Heart right ventricle (tissue), 16 donors: ENCODE measurements at places on chromosomes 7 and 10. TPM values are rescaled to one million over a fixed set of nuclear protein-coding genes. Genes with fewer than 3 reads are reported as not detected.
A peak's percentile ranks its signal among the peaks of the same experiment; 100 is the strongest.

The IKZF1 gene
- polyA plus RNA-seq, result 0.51 TPM

The NEUROG3 gene
- not detected for polyA plus RNA-seq

The FAM237B gene
- not detected for polyA plus RNA-seq

DNA sequence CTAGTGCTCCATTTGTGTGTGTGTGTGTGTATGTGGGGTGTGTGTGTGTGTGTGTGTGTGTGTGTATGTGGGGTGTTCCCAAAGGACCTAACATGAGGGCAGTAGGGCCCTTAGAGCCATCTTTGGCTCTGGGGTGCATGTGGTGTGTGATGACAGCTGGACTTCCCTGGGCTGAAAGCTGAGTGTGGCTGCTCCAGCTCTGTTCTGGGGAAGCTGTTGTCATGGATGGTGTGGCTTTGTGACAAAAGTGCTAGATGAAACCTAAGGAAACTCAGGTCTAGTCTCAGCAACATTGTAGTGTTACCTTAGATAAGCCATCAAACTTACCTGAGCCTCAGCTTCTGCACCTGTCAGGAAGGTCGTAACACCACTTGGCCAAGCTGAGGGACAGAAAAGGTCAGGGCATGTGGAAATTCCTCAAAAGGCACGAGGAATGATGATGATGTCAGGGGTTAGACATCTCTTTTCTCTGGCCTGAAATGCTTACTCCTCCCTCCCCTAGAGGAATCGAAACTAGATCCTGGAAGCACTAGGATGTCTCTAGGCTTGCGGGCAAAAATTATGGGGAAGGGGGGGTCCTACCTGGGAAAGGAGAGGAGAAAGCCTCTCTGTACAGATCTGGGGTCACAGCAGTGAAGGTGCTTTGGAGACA is 115.4 kb downstream of the RPS24 start:
- DNase-seq, result no peak

The ZNF727 gene
- not detected for polyA plus RNA-seq

- no peak for DNase-seq
These were observed 15.4 kb downstream of the CLCN1 start for GRCh38 chr7:143331179-143331801.

GRCh38 chr7:12771378-12771877 is 84.0 kb downstream of the ARL4A start:
- DNase-seq, result peak; percentile 44

GRCh38 chr10:71748671-71749191 is 24.6 kb downstream of the VSIR start:
- DNase-seq, result peak; percentile 81

The CUZD1 gene
- polyA plus RNA-seq, result 1.1 TPM

The PON1 gene
- 0.07 TPM for polyA plus RNA-seq

GRCh38 chr10:33041783-33042437 is 83.9 kb upstream of the ITGB1 start:
- no peak for DNase-seq

The TMEM270 gene
- not detected for polyA plus RNA-seq

DNA sequence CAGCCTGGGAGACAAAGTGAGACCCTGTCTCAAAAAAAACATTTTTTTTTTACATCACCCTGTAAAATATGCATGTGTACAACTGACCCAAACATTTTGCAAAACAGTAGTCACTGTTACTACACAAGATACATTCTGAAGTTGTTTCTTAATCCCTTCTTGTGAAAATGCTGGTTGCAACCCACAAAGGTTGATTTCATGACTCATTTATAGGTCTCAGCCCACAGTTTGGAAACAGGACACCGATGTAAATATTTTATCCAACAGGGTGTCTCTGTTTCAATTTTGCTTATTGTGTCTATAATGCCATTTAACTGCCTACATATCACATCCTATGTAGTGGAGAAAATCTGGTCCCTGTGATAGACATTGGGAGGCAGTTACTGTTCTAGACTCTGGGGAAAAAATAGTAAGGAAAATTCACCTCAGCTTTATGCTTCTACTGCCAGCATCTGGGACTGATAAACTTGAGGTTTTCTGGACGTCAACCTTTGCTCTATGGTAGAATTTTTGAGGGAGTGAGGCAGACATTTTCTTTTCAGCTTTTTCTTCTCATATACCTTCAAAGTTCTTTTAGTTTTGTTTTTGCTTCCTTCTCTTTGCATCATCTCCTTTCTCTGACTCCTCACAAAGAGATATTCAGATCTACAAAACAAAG is 1.6 kb upstream of the RAB19 start:
- DNase-seq, result no peak

DNA sequence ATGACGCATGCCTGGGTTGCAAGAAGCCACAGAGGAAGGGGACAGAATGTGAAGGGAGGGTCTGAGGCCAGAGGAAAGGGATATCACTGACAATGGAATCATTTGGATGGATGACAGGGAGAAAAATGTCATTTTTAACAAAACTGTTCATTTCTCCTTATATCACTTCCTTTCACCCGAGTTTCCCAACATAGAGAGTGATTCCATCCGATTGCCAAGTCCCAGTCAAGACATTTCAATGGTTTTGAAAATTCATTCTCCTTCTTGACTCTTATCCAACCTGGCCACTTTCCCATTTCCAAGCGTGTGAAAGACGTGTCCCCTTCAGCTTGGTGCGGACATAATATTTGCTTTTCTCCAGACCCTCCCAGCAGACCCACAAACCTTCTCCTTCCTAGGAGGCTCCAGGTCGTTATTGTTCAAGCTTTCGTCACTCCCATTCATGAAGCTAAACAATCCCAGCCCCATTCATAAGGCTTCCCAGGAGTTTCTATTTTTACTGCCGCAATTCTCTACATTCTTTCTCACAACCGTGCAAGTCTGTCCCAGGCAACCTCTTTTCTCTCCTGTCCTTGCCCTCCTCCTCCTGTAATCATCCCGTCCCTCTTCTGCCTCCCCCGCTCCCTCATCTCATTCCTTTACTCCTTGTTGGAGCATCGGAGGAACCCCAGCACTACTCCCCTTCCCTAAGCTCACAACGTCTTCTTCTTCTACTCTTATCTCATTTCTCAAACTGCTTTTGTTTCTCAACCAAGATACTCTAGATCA is 301.3 kb upstream of the KLF6 start:
- peak; percentile 76 for DNase-seq

DNA sequence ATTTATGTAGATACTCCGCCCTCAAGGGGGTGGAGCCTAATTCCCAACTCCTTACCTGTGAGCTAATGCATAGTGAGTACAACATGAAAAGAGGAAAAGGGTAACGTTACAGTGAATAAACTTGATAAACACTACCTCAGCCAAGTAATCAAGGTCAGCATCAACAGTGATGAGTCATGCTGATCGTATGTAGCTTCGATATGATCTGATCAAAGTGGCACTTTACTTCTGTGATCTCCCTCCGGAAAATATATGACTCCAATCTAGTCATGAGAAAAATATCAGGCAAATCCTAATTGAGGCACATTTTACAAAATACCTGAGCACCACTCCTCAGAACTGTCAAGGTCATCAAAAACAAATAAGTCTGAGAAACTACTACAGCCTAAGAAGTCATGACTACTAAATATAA is 70.4 kb downstream of the VTI1A start:
- no peak for DNase-seq

The LLCFC1 gene
- not detected for polyA plus RNA-seq

The CPA1 gene
- polyA plus RNA-seq, result 0.35 TPM

The KIAA1549 gene
- 0.49 TPM for polyA plus RNA-seq

DNA sequence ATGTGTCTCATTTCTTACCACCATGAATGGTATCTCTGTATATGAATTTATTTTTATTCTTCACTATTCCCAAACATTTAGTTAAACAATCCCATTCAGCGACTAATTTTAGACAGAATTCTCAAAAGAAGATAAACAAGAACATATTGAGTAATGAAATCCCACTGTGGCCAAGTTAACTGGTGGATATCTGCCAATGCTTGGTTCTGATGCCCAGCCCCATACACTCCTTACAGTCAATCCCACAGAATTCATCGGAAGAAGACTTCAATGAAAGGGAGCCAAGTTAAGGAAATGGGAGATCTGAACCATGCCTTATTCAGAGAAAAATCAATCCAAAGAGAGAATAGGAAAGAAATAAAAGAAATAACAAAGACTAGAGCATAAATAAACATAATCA is 518.0 kb downstream of the XPNPEP1 start:
- no peak for DNase-seq

GRCh38 chr10:127578961-127579305 is 29.8 kb downstream of the NPS start:
- no peak for DNase-seq

DNA sequence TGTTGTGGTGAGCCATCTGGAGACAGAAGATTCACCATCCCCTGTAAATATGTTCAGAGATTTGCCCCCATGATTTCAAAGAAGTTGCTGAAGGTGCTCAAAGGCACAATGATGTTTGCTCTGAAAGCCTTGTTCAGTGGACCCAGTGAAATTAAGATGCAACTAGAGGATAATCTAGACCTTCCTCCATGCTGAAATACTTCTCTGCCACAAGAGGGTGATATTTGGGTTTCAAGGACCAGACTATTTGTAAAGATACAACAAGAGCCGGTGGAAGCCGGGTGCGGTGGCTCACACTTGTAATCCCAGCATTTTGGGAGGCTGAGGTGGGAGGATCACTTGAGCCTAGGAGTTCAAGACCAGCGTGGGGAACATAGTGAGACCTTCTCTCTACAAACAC is 13.5 kb upstream of the MSRB2 start:
- no peak for DNase-seq

DNA sequence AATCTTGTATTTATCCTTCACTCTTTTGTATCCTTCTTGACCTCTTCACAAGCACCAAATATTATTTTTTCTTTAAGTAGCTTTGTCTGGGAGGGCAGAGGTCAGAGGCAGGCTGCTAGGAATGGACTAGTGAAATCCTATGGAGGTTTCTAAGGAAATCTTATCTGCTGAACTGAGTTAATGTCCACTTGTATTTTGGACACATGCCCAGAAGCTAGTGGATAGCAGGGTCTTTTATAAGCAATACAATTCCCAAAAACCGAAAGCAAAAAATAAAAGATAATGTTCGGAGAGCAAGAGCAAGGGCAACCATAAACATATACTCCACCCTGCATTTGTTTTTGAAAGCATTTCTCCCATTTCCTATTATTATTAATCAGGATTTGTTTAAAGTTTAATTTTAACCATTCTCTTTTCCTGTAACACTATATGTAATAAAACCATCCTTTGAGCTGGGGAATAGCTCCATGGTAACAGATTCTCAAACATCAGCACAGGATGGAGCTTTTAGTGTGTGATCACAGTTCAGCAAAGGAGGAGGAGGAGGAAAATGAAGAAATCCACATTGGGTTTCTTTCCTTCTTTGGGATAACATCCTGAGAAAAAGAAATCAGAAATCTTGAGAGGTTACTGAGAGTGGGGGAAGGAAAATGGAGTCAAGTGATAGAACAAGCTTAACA is 328.2 kb upstream of the LRRN3 start:
- no peak for DNase-seq

DNA sequence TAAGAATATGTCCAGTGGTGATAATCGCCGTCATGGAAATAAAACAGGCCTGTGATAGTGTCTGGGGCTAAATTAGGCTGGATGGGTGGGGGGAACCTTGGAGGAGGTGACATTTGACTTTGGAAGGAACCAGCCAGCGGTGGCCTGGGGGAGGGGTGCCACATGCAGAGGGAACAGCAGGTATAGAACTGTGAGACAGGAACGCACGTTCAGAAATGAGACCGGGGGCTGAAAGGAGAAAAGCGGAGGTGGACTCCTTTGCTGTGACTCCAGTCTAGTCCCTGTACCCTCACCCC is 2.6 kb upstream of the CYP26A1 start:
- no peak for DNase-seq

DNA sequence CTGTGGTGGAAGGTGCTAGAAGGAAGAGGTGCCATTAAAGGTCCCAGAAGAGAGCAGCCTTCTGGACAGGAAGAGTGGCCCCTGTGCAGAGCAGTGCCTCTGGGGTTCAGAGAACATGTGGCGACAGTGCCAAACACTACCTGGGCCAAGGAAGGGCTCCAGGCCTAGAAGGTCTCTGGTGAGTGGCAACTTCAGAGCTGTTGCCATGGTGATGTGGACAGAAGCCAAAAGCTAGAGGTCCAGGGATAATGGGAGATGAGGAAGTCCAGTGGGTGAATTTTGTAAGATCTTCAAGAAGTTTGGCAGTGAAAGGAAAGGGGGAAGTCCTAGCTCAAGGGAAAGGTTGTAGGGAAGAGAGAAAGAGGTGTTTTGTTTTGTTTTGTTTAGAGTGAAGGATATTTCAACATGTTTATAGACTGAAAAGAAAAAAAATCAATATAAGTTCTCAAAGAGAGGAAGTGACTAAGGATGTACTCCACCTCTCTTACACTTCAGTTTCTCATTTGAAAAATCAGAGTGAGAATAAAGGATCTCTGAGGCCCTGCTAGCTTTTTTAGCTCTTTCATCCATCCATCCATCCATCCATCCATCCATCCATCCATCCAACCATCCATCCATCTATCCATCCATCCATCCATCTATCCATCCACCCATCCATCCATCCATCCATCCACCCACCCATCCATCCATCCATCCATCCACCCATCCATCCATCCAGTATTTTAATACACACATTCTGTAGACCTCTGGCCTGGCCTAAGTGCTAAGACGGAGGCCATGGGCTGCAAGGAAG is 77.1 kb upstream of the DUSP5 start:
- DNase-seq, result peak; percentile 41

DNA sequence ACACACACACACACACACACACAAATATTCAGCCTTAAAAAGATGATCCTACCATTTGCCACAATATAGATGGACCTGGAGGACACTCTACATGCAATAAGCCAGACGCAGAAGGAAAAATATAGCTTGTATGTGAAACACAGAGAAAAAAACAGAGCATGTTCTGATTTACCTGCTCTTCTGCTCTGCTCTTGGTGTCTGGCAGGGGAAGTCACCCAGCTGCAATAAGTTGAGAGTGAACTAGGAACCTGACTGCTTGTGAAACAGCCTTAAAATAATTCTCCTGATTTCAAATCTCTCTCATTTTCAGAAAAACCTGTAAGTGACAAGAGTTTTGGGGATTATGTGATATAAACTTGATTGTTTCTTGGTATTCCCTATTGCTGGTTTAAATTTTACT is 31.0 kb upstream of the KCND2 start:
- DNase-seq, result no peak

The SPDYE2 gene
- polyA plus RNA-seq, result not detected

The TUBB8 gene
- not detected for polyA plus RNA-seq

DNA sequence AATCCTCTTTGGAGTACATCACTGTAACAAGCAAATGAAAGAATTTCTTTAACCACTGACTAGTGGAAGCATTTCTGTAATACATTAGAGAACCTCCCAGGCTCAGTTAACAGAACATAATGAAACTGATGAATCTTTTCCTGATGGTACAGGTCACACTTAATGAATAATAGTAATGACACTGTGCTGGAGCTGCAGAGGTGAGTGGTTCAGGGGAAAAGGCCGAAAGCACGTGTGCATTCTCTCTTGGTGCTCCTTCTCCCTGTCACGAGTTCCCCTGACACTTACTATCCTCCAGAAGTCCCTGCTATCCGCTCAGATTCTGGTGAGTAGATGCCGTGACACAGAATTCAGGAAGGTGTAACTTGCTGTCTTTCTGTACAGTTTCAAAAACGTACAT is 8.0 kb downstream of the HIPK2 start:
- no peak for DNase-seq

- DNase-seq, result no peak
These were observed 421.7 kb downstream of the ADRA2A start for GRCh38 chr10:111498560-111498959.

The MYO1G gene
- 1.0 TPM for polyA plus RNA-seq
